ENCODE measurements at places on chromosomes 2 and 18.

DNA sequence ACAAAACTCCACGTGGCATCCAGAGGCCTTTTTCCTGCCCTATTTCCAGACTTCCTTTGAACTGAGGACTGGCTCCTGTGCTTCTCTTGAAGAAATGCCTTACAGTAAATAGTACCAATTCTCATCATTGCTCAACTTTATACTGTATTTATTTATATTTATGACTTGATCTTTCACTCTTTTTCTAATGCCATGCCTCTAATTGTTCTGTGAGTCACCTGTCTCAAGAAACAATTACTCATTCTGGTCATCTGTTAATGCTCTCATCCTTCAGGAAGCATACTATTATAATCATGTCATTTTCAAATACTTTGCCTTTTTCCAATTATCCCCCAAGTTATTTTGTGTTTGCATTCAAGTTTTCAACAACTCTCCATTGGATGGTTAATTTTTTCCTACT, 85.9 kb downstream of the DCDC2C start:
- no peak for DNase-seq

DNA sequence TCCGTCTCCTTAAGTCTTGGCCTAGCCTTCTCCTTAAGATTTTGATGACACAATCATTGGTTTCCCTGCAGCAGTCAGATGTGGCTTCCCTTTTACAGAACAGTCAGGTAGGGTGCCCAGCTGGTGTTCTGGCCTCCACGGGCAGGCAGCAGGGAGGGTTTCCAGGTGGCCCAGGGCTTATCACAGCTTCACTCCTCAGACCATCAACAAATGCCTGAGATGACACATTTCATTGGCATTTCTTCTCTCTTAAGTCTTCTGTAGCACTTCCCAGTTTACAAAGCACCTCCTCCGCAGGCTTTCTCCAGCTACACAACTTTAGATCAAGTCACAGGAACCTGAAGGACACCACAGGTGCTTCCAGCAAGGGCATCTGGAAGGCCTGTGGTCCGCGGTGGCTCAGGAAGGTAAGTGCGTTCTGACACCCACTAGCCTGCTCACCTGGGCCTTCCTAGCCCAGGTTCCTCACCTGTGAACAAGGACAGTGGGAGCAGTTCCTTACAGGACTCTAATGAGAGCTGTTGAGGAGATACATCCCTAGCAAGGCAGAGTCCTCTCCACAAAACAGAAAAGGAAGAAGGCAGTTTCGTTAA, 37.6 kb downstream of the PTPN18 start:
- DNase-seq: no peak

GRCh38 chr18:35030277-35030989, 10.8 kb upstream of the MAPRE2 start:
- no peak for DNase-seq

- no peak for DNase-seq
Observed at GRCh38 chr2:191247381-191248057, 2.3 kb downstream of the MYO1B start.

DNA sequence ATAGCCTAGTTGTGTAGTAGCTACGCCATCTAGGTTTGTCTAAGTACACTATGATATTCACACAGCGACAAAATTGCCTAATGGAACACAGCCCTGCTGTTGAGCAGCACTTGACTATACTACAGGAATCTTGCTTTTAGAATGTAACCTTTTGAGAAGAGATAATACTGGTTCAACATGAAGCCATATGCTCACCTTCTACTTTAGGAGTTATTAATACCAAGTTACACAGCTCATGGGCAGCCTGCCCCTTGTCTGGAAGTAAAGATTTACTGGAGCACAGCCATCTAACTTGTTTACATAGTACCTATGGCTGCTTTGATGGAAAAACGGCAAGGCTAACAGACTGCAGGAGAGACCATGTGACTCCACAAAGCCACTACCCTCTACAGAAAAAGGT, 174.8 kb downstream of the DYM start:
- no peak for DNase-seq

GRCh38 chr2:197274349-197274748, 36.2 kb downstream of the ANKRD44 start:
- no peak for DNase-seq

GRCh38 chr2:20949256-20949655, 94.6 kb downstream of the APOB start:
- DNase-seq: no peak

DNA sequence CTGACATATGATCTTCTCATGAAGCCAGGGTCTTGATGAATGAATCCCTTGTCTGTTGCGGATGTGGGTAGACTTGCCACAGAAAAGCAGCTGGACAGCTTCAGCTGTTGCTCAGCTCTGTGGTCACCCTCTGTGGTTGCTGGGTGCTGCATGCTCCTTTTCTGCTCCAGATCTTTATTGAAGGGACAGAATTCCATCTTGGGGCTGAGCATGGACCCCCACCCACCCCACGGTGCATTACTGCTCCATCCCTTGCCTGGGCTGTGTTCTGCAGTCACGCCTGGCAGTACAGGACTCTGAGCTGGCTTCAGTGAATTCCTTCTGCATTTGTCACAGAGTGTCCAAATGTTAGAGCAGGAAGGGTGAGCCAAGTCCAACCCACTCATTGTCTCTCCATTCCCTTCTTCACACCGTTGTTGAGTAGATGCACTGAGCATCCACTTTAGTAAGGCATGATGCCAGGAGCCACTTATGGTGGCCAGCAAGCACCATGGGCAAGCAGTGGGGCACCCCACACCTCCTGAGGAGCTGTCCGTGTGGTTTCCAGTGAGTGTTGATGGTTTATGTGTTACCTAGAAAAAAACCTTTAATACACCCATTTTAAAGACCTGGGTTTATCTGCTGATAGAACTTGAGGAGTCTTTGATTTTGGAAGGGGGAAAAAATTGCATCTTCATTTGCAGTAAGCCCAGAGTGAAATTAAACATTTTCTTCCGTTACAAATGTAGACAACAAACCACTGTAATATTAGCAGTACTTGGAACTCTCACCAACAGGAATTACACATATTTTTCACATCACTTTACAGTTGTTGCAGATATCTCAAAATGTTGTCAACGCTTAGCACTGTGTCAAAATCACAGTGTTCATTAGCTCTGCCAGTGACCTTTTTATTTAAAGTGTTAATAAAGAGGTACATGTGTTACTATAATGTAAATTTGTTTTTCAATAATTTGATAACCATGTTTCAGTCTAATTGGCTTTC, 14.7 kb upstream of the ITGB6 start:
- no peak for DNase-seq

DNA sequence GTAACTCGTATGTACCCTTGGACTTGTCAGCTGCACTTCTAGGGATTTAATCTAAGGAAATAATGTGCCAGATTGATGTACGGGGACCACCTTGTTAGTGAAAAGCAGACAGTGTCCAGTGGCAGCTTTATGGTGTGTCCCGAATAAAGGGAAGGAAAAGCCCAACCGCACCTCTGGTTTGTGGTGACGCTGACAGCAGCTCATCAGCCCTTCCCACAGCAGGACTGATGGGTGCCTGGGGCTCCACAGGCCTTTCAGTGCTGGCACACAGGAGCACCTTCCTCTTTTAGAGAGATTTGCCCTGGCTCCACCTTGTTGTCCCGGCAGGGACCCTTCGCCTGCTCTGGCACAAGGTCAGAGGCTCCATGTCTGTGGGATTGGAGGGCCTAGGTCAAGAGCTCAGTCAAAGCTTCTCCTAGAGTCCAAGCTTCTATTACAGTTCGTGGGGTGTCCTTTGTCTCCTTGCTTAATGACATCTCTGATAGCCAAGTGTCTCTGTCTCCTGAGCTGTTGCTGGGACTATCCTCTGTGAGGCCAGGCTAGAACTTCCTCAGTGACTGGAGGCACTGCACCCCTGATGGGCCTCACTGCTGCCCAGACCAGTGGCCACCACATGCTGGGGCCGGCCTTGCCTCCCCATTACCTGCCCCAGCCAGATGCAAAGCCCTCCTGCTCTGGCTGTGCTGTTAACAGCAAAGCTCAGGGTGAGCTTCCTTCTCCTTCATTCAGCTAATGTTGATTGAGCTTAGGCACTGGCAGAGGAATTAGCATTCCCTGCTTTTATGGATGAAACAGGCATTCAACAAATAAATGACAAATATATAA, 33.0 kb upstream of the SCLY start:
- DNase-seq: peak; percentile 79
